ENCODE measurements at places on chromosomes 5 and 9. TPM values are rescaled to one million over a fixed set of nuclear protein-coding genes. Genes with fewer than 3 reads are reported as not detected.

The GLRA1 gene
- total RNA-seq: not detected

GRCh38 chr5:179230061-179230461, 115.2 kb downstream of the ADAMTS2 start:
- DNase-seq: no peak

The NIM1K gene
- 0.27 TPM for total RNA-seq

DNA sequence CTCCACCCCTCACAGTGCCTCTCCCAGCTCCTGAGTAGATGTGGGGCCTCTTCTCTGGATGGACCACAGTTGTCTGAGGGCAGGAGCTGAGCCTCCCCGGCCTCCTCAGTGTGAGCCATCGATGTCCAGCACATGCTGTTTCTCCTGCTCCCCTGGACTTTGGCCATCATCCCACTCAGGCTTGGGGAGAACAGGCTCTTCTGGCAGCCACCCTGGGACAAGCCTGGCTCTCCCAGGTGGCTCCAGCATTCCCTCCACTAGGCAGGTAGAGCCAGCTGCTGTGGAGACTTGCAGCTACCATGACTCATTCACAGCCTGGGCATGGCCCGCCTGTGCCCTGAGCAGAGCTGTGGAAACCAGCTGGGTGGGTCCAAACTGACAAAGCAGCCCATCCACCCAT, 77.0 kb downstream of the CSNK1A1 start:
- DNase-seq: no peak

GRCh38 chr5:62432621-62433064, 20.1 kb downstream of the IPO11 start:
- no peak for DNase-seq

The SIT1 gene
- 0.54 TPM for total RNA-seq

The PCDHB11 gene
- total RNA-seq: 0.27 TPM

DNA sequence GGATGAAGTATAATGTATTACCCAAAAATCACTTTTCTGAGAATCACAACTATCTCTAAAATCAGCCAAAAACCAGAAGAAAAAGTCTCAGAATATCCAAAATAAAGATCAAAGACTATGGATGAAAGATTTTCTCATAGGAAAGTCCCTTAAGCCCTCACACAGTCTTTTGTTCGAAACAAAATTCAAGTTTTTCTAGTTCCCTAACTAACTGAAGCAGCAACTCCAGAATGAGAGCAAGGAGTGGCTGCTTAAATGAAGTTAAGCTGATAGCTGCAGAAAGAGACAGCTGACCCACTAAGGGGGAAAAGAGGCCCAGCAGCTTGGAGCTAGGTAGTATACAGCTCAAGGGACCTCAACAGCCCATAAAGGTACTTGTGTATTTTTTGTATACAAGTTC, 8.4 kb downstream of the ZBTB5 start:
- DNase-seq: no peak

DNA sequence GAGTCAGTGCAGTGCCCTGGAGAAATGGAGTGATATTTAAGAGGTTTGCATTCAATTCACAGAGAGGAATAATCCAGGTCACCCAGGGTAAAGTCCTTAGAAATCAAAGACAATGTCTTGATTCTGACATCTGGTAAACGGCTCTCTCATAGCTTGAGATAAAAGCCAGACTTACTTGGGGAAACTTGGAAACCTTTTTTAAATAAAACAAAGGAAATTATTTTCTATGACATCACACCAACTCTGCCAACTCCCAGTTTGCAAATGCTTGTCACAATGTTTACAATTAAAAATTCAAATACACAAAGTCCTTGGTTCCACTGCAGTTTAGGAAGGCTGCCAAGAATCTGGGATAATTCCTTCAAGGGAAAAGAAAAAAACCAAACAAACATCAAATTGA, 255.1 kb upstream of the NREP start:
- DNase-seq: no peak
